Non-pigmented ciliary epithelial cell (primary cell): ENCODE measurements at places on chromosomes 11 and 22.

DNA sequence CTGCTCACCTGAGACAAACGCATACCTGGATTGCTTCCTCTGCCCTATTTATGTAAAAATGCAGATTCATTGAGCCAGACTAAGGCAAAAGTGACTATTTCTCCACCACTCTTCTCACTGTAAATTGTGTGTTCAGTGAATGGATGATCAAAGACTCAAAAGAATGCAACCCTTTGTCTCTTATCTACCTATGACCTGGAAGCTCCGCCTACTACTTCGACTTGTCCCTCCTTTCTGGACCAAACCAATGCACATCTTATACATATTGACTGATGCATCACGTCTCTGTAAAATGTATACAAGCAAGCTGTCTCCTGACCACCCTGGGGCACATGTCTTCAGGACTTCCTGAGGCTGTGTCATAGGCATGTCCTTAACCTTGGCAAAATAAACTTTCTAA is 418.0 kb upstream of the SYN3 start:
- DNase-seq: no peak

DNA sequence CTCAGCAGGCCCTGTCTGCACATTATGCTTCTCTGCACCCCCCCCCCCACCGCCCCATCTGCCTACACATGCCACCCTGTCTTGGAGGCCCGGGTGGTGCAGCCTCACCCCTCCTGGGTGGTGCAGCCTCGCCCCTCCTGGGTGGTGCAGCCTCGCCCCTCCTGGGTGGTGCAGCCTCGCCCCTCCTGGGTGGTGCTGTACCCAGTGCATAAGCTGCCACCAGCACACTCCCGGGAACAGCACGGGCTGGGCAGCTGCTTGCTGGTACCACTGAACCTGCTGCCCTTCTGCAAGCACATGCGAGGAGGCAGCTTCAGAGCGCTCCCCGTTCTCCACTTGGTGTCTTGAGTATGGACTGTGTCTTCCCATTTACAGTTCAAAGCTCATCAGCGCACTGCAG is 69.3 kb downstream of the NCAPD3 start:
- no peak for DNase-seq

- no peak for DNase-seq
Measured at GRCh38 chr22:30680991-30681770, 13.5 kb upstream of the OSBP2 start.

DNA sequence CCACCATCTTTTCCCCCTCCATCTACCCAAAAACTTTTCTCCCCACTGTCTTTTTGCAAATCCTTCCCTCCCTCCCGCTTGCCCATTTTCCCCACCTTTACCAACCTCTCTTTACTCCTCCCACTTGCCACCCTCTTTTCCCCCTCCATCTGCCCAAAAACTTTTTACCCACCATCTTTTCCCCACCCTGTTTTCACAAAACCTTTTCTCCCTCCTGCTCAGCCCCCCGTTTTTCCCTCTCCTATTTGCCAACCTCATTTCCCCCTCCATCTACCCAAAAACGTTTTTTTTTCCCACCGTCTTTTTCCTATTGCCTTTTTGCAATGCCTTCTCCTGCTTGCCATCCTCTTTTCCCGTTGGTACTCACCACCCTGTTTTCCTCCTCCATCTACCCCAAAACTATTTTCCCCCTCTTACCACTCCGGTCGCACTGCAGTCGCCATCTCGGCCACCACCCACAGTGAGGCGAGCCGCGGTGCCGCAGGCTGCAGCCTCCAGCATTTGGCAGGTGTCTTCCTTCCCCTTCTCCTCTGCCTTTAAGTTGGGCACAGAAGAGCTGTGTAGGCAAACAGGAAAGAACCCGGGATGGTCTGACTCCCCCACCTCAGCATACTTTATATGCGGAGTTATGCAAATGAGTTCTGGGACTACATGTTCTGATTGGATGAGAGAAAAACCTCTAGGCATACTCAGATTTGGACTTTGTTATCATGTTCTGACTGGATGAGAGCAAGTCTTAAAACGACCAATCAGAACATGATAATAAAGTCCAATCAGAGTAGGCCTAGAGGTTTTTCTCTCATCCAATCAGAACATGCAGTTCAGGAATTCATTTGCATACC is 121.2 kb upstream of the VPREB1 start:
- DNase-seq: no peak

GRCh38 chr11:75380716-75381420 is 18.4 kb upstream of the RPS3 start:
- no peak for DNase-seq

DNA sequence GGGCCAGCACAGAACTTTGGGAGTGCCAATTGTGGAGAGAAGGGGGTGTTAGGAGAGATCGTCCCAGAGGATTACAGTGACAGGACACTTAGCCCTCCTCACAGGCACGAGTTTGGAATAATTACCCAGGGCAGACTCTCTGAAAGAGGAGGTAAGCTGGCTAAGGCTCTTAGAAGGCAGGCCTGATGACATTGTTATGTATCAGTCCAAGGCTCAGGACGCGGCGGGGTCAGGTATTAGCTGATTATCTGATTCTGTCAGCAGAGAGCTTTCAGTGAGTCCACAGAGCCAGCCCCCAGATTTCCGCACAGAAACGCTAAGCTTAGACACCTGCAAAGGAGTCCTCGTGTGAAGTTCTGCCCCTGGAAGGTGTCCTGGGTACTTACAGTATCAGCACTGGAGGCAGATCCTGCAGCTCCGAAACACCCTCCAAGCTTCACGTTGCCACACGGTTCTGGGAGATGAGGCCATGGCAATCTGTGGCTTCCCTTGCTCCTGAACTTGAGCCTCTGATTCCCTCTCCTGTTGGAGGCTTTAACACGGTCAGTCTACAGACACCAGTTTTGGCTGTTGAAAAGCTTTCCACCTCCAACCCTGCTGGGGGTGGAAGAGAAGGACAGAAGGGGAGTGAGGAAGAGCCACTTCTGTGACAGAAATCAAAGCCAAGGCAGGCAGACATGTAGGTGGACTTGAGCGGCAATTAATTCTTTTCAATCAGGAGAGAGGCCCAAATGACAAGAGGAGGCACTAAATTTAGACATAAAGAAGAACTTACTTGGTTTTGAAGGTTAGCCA is 123.6 kb upstream of the CADM1 start:
- DNase-seq: no peak

- no peak for DNase-seq
Measured at GRCh38 chr11:85710917-85711316, 24.9 kb upstream of the CCDC89 start.

GRCh38 chr11:65431451-65432099 is 9.0 kb downstream of the NEAT1 start:
- no peak for DNase-seq

DNA sequence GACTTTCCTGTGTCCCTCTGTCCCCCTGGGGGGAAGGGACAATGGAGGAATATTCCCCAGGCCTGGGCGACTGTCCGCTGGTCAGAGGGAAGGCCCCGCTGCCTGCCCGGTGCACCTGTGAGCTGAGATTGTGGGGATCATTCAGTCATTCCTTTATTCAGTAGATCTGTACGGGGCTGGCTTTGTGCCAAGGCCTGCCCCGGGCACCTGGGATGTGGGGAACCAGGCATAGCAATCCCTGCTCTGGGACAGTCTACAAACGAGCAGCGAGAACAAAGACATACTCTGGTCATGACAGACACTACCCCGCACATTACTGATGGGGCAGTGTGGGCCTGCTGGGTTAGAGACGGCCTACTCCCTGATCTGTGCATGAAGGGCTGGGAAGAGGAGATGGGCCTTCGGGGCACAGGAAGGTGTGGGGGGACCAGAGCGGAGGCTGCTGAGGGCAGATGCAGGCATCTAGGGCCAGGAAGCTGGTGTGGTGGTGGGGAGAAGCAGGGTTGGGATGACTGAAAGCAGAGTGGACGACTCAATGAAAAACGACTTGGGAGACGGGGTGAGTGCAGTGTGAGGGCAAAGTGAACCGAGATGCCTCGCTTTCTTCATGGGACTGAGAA is 1.8 kb upstream of the MYO7A start:
- no peak for DNase-seq

DNA sequence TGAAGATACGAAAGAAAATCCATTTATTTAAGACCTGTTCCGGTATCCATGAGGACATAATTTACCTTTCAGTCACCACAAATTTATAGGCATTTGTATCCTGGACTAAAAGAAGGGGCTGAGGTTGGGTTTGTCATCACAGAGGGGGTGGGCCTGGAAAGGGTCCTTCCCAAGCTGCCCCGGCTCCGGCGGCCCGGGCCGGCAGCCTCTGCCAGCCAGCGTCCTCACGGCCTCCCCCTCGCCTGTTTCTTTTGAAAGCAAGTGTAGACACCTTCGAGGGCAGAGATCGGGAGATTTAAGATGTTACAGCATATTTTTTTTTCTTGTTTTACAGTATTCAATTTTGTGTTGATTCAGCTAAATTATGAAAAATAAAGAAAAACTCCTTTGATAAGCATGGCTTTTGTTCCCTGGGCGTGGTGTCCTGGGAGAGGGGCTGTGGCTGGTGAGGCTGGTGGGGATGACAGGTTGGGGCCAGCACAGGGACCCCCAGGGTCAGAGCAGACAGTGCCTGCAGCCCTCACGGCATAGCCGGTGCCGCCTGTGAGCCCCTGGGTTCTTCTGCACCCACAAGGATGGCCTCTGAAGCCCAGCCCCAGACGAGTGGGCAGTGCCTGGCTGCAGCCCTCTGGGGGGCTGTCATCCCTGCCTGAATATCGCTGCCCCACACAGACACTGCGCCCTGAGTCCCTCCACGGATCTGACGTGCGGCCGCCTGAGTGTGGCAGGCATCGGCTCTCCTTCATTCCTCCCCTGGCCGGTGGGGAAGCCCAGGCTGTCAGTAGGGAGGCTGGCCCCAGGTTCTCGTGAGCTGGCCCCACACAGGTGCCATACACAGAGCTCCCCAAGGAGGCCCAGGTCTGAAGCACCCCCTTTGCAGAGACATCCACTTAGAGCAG is 1075.9 kb downstream of the BRD1 start:
- no peak for DNase-seq

DNA sequence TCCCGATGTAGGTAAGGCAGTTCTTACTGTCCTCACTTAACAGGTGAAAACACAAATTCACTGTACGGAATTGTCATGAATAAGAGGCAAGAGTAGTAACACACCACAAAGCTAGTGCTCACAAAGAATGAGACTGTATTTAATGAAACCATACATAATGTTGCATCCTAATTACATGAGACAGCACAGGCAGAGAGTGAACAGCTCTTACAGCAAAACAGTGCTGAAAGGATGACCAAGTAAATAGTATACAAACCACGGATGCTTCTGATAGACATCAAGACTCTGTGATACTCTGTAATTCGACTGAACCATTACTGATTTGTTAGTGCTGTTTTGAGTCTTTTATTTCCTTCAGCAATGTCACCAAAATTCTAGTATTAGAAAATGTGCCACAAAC is 282.3 kb downstream of the TTC28 start:
- DNase-seq: no peak

DNA sequence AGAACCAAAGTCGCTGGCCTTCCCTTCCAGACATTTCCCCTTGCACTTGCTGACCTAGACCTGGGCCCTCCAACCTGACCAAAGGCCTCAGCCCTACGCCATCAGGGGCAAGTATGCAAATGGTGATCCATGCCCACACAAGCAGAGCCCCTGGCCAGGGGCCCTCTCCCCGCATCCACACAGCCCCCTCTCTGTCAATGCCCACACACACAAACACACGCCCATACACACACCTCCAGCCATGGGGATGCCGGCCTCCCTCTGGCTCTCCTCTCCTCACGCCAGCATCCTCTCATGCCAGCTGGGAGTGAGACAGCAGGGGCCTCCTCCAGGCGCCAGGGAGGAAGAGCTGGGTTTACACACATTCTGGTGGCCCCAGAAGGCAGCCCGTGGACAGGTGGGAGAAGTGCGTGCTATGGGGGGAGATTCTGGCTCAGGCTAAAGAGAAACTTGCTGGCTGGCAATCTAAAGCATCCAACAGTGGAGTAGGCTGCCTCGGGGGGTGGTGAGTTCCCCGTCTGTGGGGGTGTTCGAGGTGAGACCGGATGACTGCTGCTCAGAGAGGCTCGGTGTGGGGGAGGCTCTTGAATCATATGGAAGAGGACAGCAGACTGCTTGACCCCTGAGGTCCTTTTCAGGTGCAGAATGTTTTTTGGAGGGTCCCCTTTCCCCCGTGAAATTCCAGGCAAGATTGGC is 4.8 kb downstream of the NRXN2 start:
- DNase-seq: no peak

GRCh38 chr22:48828688-48829087 is 999.0 kb downstream of the BRD1 start:
- no peak for DNase-seq

- DNase-seq: no peak
Measured at GRCh38 chr11:69058511-69059270, 10.0 kb downstream of the TPCN2 start.
